Heart left ventricle (tissue), 16 donors: ENCODE measurements at places on chromosomes 11 and 22.

GRCh38 chr22:20565761-20566160, 58.4 kb downstream of the MED15 start:
- no peak for DNase-seq

- DNase-seq = no peak
Measured at GRCh38 chr22:38230108-38230825, 28.5 kb downstream of the MAFF start.

DNA sequence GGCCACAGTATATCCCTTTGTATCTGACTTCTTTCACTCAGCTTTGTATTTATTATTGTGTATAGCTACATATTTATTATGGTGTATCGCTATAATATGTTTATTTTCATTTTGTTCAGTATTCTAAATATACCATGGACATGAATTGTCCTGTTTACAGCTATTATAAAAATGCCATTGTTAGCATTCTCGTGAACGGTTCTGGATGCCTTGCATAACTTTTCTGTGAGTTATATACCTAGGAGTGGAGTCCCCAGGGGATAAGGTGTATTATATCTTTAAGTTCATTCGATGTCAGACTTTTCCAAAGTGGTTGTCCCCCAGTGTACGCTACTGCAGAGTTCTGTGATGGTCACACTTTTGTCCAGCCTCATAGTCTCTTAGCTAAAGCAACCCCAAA, 301.7 kb downstream of the TMEM135 start:
- DNase-seq = no peak

DNA sequence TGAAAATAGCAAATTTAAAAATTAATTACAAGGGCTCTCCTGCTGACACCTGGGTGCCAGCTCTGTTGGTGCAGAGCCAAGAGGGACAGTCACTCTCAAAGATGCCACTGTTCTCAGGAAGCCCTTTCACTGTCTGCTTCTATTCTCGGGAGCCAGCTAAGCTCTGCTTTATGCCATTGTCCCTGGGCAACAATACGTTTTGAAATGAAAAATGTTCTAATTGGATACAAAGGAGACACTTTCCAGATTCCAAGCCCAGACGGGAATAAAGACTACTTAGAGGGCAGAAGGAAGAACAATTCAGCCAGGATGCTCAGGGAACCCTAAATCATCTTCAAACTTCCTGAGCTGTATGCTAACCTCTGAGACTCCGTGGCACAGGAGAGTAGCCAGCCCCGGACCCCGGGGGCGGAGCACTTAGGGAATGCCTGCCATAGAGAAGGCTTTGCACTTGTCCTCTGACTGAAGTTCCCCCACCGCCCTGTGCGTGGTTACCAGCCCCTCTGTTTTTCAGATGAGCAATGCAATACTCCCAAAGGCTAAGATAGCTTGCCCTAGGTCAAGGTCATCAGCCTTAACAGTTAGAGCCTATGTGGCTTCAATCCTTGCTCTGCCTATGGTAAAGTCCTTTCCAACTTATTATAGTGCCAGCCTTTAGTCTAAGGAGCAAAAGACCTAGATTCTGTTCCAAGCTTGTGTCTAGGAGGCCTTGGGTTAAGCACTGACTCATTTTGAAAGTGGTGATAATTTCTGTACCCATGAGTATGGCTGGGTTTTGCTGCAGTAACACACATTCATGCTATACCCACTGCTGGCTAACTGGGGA, 150.9 kb downstream of the CACNA1I start:
- no peak for DNase-seq

DNA sequence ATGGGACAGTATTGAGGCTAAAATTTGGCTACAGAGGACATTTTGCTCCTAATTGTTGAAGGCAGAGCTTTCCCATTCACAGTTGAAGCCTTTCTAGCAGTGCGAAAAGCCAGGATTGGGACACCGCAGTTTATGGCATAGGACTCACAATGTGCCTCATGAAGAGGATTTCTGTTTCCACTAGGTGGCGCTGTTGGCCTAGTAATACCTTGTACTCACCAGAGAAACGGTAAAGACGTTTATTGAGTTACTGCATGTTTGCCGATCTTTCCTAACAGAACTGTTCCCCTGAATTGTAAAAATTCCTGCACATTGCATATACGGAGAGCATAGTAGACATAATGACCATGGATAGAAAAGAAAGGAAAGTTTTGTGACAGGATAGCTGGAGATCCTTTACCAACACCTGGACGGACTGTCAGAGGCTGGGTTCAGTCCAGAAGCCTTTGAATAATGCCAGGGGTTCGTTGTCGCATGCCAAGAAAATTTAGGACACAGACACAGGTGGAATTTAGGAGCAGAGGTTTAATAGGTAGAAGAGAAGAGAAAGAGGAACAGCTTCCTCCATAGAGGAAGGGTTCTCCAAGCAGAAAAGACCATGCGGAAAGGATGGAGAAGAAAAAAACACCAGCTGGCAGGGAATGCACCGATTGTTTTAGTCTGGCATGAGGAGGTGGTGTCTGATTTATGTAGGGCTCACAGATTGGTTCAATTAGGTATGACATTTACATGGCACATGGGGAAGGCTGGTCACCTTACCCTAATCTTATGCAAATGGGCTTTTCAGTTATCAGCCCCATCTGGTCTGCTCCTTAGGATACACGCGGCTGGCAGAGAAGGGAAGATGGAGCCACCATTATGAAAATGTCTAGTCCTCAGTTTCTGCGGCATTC, 10.8 kb upstream of the OR51D1 start:
- DNase-seq = peak; percentile 34
